Psoas muscle (tissue), 8 donors: ENCODE measurements at places on chromosomes 16 and 17.

- H3K27me3 ChIP-seq, result no peaks in the 10 kb centered on the region
- DNase-seq, result peak; percentile 75
These were observed 17.4 kb upstream of the MTSS2 start for GRCh38 chr16:70703041-70703834.

GRCh38 chr16:53771655-53772497, 67.9 kb downstream of the FTO start:
- H3K4me1 ChIP-seq, result peaks cover 40% of the 10 kb centered on the region
- no peaks in the 10 kb centered on the region for H3K36me3 ChIP-seq
- DNase-seq, result no peak
- H3K27ac ChIP-seq, result no peak overlapping the region
- H3K4me3 ChIP-seq, result no peak overlapping the region
- no peaks in the 10 kb centered on the region for H3K27me3 ChIP-seq

- no peaks in the 10 kb centered on the region for H3K27me3 ChIP-seq
- H3K4me1 ChIP-seq, result no peaks in the 10 kb centered on the region
These were observed 39.9 kb upstream of the INTS2 start for GRCh38 chr17:61967729-61968128.

DNA sequence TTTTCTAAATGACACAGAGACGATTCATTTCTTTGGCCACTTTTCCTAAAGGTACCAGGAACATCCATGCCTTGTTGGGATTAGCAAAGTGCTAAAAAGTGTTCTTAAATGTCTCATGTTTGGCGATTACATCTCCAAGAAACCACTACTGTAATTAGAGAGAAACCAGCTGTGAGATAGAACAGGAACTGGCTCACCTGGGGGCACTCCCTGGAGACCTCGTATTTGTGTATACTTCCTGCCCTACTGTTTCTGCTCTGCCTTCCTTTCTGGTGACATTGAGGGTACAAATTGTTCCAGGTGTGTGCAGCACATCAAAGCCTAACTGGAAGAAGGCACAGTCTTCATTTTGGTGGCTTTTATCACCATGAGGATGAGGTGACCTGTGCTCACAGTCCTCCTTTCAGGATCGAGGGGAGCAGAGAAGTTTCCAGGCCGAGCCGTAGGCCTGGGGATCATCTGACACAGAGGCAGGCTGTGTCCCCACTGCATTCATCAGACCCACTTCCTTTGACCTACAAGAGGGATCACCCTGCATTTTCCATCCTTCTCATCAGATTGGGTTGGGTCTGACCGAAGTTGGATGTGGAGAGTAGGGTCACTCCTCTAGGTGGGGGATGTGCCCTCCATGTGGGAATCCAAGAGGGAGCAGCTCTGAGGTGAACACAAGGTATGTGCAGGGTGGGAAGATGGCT, 23.7 kb downstream of the CCL4 start:
- H3K27ac ChIP-seq, result no peak overlapping the region
- no peak overlapping the region for H3K4me3 ChIP-seq
- no peak for DNase-seq
- H3K36me3 ChIP-seq, result no peaks in the 10 kb centered on the region

DNA sequence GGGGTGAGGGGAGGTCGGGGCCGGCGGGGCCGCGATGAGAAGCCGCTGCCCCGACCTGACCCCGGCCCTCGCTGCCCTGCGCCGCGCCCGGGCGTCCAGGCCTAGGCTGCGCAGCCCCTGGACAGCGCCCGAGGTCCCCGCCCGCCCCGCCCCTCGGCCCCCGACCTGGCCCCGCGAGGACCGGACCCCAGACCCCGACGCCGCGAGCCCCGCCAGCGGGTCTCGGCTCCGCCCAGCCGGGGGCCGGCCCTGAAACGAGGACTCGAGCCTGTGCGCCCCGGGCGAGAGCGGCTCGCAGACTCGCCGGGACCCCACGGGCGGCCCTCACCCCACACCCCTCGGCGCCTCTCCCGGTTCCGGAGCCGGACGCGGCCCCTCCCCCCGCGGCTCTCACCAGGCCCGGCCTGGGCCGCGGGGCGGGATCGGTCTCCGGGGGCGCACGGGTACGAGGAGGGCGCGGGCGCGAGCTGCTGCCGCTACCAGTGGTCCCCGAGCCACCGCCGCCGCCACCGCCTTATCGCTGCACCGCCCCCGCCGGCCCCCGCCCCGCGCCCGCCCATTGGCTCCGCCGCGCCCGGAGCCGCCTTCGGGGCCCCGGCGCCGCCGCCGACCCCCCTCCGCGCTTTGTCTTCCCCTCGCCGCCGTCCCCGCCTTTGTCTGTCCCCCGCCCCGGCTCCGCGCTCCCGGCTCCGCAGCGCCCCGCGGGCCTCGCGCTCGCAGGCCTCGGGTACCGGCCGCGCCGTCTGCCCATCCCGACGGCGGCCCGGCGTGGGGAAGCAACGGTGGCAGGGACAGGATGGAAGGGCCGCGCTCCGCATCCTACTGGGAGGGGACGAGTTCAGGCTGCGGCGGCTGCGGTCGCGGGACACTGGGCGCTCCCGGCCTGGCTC, at the start of gene LIMD2:
Gene LIMD2 (minus strand): TSS at position 488 of the 890 bp plus-strand sequence. CDS start 827 bp downstream, outside the sequence.
- no peaks in the 10 kb centered on the region for H3K36me3 ChIP-seq
- H3K27me3 ChIP-seq, result no peaks in the 10 kb centered on the region
- H3K4me1 ChIP-seq, result peaks cover 23% of the 10 kb centered on the region
- peak within 1 kb of the TSS; percentile 46 for H3K27ac ChIP-seq

DNA sequence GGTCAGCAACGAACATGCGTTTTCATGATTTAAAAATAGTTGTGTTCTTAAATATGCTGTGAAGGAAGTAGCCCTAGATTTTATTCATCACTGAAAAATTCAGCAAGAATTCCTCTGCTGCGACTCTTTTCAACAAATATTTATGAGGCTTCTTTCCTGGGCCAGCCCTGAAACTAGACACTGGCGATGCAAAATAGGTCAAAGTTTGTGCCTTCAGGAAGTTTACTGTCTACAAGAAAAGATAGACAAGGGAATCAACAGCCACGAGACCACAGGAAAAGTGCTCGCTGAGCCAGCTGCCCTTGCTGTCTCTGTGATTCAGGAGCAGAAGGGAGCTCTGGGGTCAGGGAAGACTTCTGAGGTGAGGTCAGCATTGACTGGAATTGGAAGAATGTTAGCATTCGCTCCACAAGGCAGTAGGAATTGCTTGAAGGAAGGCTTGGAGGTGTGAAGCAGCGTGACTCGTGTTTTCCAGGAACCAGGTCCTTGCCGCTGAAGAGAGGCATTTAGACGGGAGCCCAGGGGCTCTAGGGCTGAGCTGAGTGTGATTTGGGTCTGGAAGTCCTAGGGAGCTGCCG, 1.9 kb upstream of the RPL26 start:
- peaks cover 18% of the 10 kb centered on the region for H3K4me1 ChIP-seq
- no peak for DNase-seq
- no peak overlapping the region for H3K4me3 ChIP-seq
- no peak overlapping the region for H3K27ac ChIP-seq
- H3K27me3 ChIP-seq, result no peaks in the 10 kb centered on the region
- H3K36me3 ChIP-seq, result peaks cover 21% of the 10 kb centered on the region

DNA sequence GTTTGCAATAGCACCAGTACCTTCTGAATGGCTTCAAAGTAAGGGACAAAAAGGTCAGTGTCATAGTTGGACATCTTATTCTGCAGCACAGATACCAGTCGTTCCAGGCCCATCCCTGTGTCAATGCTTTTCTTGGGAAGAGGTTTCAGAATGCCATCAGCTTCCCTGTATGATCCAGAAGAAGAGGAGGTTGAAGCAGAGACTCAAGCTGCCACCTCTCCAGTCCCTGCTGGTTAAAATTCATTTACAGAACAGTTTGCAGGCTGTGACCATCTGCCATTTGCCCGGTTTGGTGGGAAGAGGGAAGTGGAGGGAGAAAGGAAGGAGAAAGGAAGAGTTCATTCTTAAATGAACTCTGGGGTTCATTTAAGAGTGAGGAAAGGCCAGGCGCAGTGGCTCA, 18.4 kb upstream of the EXOSC6 start:
- DNase-seq, result no peak
- H3K27ac ChIP-seq, result no peak overlapping the region
- H3K27me3 ChIP-seq, result no peaks in the 10 kb centered on the region
- H3K4me3 ChIP-seq, result no peak overlapping the region

- DNase-seq, result no peak
- peaks cover 11% of the 10 kb centered on the region for H3K36me3 ChIP-seq
- no peak overlapping the region for H3K27ac ChIP-seq
- H3K4me1 ChIP-seq, result no peaks in the 10 kb centered on the region
These were observed 23.5 kb upstream of the BEAN1 start for GRCh38 chr16:66403531-66404145.

- H3K27me3 ChIP-seq, result no peaks in the 10 kb centered on the region
- H3K36me3 ChIP-seq, result peaks cover 84% of the 10 kb centered on the region
- peak; percentile 8 for DNase-seq
- no peak overlapping the region for H3K27ac ChIP-seq
- no peaks in the 10 kb centered on the region for H3K4me1 ChIP-seq
These were observed 90.5 kb upstream of the ZNF750 start for GRCh38 chr17:82930043-82930923.

GRCh38 chr17:14004927-14005620, 64.2 kb upstream of the COX10 start:
- DNase-seq, result no peak
- H3K27me3 ChIP-seq, result peaks cover 2% of the 10 kb centered on the region
- no peak overlapping the region for H3K4me3 ChIP-seq

GRCh38 chr16:50808929-50809538, 67.1 kb downstream of the CYLD start:
- no peak overlapping the region for H3K27ac ChIP-seq
- DNase-seq, result no peak
- H3K4me1 ChIP-seq, result peaks cover 7% of the 10 kb centered on the region
- no peaks in the 10 kb centered on the region for H3K36me3 ChIP-seq

- no peak for DNase-seq
- no peaks in the 10 kb centered on the region for H3K27me3 ChIP-seq
- peaks cover 39% of the 10 kb centered on the region for H3K4me1 ChIP-seq
- H3K27ac ChIP-seq, result peak overlapping the region; percentile 98
- peak overlapping the region; percentile 76 for H3K4me3 ChIP-seq
- H3K36me3 ChIP-seq, result no peaks in the 10 kb centered on the region
These were observed 1.4 kb upstream of the KANSL1 start for GRCh38 chr17:46194393-46195216.

GRCh38 chr16:57519796-57520360, 16.5 kb downstream of the CCDC102A start:
- no peaks in the 10 kb centered on the region for H3K36me3 ChIP-seq
- H3K27me3 ChIP-seq, result no peaks in the 10 kb centered on the region
- no peak overlapping the region for H3K4me3 ChIP-seq
- H3K4me1 ChIP-seq, result no peaks in the 10 kb centered on the region
- no peak overlapping the region for H3K27ac ChIP-seq

DNA sequence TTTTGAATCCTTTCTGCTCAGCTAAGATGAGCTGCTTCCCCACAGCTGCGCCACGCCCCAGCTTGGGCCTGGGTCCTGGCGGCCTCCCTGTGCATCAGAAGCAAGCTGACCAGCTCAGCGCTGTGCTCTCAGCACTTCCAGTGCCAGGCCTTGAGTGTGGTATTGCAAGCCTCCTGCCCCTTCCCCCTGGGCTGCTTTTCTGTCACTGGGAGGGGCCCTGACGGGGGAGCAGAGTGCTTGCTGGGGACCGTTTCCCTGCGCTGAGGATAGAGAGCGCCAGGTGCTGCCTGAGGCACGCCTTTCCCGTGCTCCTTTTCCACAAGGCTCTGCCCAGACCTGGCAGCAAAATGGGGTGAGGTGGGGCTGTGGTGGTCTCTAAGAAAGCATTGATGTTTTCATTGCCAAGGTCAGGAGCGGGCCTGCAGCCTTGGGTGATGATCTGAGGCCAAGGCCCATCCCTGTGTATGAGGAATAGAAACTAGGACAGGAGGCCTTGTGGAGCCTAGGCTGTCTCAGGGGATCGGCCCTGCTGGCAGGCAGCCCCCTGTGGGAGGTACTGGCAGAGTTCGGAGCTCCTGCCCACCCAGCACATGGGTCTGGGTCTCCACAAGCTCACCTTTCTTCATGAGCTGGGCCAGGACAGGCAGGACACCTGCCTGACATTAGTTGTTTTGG, 29.7 kb downstream of the POLR3E start:
- H3K27ac ChIP-seq, result no peak overlapping the region
- DNase-seq, result no peak
- H3K4me1 ChIP-seq, result no peaks in the 10 kb centered on the region
- no peak overlapping the region for H3K4me3 ChIP-seq

- DNase-seq, result no peak
- no peak overlapping the region for H3K27ac ChIP-seq
- no peak overlapping the region for H3K4me3 ChIP-seq
- H3K4me1 ChIP-seq, result peaks cover 74% of the 10 kb centered on the region
- H3K36me3 ChIP-seq, result no peaks in the 10 kb centered on the region
- H3K27me3 ChIP-seq, result no peaks in the 10 kb centered on the region
These were observed 17.1 kb downstream of the GNA13 start for GRCh38 chr17:65039336-65039988.

DNA sequence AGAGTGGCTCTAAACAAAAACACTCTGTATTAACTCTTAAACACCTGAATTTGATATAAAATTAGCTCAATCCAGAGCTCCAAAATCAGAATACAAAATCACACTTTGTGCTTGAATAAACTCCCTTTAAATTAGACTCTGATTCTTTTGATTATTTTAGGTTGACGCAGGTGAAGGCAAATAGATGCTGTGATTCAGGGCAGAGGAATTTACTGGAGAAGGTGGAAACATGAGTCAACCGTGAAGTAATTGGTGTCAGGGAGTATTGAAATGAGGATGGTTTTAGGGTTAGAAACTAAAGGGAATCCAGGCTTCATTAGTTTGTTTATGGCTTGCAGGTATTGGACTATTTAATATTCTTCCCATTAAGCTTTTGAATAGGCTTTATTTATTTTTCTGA, 37.1 kb upstream of the TEKT1 start:
- no peaks in the 10 kb centered on the region for H3K36me3 ChIP-seq
- no peak overlapping the region for H3K4me3 ChIP-seq
- H3K27ac ChIP-seq, result no peak overlapping the region
- peaks cover 2% of the 10 kb centered on the region for H3K27me3 ChIP-seq
- no peak for DNase-seq

DNA sequence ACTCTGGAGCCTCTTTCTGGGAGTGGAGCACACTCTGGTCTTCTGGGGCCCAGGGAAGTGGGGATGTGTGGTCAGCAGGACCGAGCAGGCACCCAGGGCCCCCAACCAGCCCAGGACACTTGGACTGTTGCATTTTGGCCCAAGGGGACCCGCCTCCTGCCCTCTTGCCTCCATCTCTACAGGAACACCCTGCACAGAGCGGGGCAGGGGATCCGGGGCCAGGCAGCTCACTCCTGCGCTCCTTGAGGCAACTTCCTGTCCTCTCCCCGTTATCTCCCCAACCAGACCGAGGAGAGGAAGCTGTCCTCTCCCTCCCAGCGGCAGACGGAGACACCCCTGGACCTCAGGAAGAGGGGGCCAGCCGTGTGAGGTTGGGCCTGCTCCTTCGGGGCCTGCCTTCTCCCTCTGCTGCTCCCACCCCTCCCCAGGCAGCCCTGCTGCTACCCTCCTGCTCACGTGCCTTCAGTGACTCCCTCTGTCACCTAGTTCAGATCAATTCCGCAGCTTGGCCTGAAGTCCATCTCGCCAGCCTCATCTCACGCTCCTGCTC, 10.0 kb upstream of the ATP2A3 start:
- H3K36me3 ChIP-seq, result no peaks in the 10 kb centered on the region
- H3K4me3 ChIP-seq, result no peak overlapping the region
- DNase-seq, result peak; percentile 51
- no peaks in the 10 kb centered on the region for H3K27me3 ChIP-seq

- H3K4me3 ChIP-seq, result no peak overlapping the region
- no peak overlapping the region for H3K27ac ChIP-seq
- peaks cover 14% of the 10 kb centered on the region for H3K4me1 ChIP-seq
- no peak for DNase-seq
These were observed 48.8 kb upstream of the IRX6 start for GRCh38 chr16:55275167-55275566.
